Effector memory CD8-positive, alpha-beta T cell (primary cell): ENCODE measurements at places on chromosomes 2 and 18.

DNA sequence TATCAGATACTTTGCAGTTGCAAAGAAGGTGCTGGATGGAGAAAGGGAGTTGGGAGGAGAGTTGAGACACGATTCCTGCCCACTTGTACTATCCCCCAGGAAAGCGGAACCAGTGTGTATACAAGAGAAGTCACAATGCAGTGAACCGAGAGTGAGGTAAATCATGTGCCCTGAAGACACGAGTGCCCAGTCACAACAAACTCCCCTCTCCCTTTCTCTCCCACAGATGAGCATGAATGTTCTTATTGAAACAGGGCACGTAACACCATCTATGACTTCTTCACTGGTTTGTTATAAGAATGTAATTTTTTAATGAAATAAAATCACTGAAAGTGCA is 155.7 kb downstream of the IRS1 start:
- no peak overlapping the region for H3K4me3 ChIP-seq
- H3K27ac ChIP-seq, result no peak overlapping the region
- H3K27me3 ChIP-seq, result peaks cover 9% of the 10 kb centered on the region
- no peaks in the 10 kb centered on the region for H3K36me3 ChIP-seq
- H3K4me1 ChIP-seq, result no peaks in the 10 kb centered on the region
- DNase-seq, result no peak

DNA sequence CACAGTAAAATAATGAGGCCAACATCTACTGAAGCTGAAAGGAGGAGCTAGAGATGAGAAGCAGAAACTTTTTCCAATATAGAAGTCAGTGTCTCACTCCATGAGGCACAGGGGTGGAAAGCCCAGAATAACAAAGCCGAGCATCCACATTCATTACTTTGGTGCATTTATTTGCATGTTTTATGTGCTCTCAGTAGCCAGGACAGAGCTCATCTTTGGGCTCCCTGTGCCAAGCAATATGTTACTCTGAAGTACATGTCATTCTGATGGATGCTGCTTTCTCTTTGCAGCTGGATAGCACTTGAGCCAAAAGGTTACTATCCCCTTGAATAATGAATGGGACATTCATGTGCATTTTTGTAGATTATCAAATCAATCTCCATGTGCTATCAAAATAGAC is 338.6 kb upstream of the SOX11 start:
- DNase-seq, result no peak
- H3K4me3 ChIP-seq, result no peak overlapping the region
- no peaks in the 10 kb centered on the region for H3K4me1 ChIP-seq
- no peak overlapping the region for H3K27ac ChIP-seq

- peaks cover 28% of the 10 kb centered on the region for H3K27me3 ChIP-seq
- H3K4me3 ChIP-seq, result no peak overlapping the region
- H3K36me3 ChIP-seq, result no peaks in the 10 kb centered on the region
- no peak overlapping the region for H3K27ac ChIP-seq
Measured at GRCh38 chr18:9741793-9742523, 33.9 kb downstream of the RAB31 start.

- H3K27me3 ChIP-seq, result peaks cover 56% of the 10 kb centered on the region
- peaks cover 6% of the 10 kb centered on the region for H3K4me1 ChIP-seq
- peak overlapping the region; percentile 43 for H3K4me3 ChIP-seq
- H3K27ac ChIP-seq, result peak overlapping the region; percentile 32
- peak; percentile 24 for DNase-seq
Measured at GRCh38 chr18:47754311-47755101, 176.0 kb downstream of the SMAD2 start.

- no peaks in the 10 kb centered on the region for H3K36me3 ChIP-seq
- no peak overlapping the region for H3K4me3 ChIP-seq
- no peak for DNase-seq
- H3K4me1 ChIP-seq, result peaks cover 10% of the 10 kb centered on the region
- H3K27me3 ChIP-seq, result peaks cover 58% of the 10 kb centered on the region
Measured at GRCh38 chr18:31680831-31681568, 3.4 kb downstream of the B4GALT6 start.

DNA sequence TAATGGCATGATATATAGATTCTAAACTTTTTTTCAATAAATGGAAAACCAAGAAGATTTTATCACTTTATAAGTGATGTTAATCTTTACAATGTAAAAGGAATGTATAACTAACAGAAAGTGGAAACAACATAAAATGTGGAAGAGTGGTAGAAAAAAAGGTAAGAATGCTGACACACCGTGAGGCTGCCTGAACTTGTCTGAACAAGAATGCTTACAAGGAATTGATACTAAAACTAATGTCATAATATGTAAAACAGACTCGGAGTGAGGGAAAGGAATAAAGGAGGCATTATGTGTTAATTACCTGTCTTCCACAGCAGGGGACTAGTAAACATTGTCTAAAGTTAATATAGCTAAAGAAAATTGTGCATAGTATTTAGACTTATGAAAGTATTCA is 958.8 kb upstream of the TMEFF2 start:
- no peak for DNase-seq
- H3K27me3 ChIP-seq, result no peaks in the 10 kb centered on the region
- H3K4me1 ChIP-seq, result no peaks in the 10 kb centered on the region
- H3K27ac ChIP-seq, result no peak overlapping the region

DNA sequence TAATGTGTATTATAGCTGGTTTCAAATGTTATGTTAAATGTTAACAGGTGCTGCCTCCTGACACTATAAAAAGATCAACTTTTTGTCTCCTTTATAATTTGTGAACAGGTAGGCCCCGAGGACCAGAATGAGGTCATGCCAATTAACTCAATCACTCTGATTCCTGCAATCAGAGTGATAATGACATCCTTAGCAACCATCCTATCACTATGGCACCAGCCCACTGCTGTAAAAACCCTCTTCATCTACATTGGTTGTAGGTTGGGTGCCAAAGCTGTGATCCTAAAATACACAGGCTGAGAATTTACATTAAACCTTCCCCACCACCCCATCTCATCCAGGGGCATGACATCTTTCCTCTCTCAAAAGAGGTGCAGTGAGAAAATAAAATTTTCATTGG is 103.5 kb downstream of the CPO start:
- H3K27ac ChIP-seq, result no peak overlapping the region
- peaks cover 5% of the 10 kb centered on the region for H3K36me3 ChIP-seq
- no peak overlapping the region for H3K4me3 ChIP-seq
- H3K27me3 ChIP-seq, result peaks cover 17% of the 10 kb centered on the region
- H3K4me1 ChIP-seq, result peaks cover 3% of the 10 kb centered on the region

DNA sequence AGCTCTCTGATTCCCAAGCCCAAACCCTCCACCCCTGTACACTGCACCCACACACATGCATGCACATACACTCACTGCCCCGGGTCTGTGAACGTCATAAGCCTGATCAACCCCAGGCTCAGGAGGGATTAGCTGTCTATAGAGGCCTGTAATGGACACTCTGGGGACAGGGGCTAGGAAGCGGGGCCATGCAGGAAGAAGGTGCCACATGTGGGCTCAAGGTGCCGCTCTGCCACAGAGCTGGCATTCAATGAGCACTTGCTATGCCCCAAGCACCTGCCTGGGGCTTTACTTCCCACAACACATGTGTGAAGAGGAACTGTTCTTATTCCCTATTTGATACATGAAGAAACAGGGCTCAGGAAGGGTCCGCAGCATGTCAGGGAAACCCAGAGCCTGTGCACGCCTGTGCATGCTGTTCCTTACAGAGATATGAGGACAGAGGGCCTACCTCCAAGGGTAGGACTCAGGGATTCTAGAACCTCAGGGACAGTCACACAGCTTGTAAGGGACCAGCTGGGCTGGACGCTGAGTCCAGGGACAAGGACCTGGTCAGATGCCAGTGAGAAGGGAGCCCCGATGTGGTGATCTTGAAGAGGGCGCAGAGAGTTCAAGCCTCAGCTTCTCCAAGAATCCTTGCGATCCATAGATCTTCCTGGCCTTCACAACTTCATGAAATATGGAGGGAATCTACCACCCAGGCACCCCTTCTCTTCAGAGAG is 5.0 kb downstream of the BIN1 start:
- H3K27ac ChIP-seq, result no peak overlapping the region
- H3K36me3 ChIP-seq, result no peaks in the 10 kb centered on the region
- DNase-seq, result no peak

DNA sequence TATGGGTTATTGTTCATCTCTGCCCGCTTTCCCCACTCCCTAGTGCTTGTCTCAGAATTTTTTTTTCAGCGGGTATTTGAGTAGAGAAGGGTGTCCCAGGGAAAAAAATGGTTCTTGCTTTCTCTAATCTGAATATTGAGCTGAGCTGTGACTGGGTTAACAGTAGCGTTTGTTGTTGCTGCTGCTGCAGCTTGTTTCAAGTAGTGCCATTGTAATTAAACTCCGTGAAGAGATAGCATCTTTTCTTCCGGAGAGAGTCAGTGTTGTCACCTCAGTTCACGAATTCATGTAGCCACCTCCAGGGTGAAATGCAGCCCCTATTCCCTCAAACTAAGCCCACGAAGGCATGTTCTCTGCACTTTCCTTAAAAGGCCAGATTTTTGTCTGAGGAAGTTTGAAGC is 1.5 kb upstream of the AAK1 start:
- H3K36me3 ChIP-seq, result peaks cover 43% of the 10 kb centered on the region
- DNase-seq, result peak; percentile 24
- H3K27me3 ChIP-seq, result no peaks in the 10 kb centered on the region
- peak overlapping the region; percentile 92 for H3K4me3 ChIP-seq
- H3K27ac ChIP-seq, result peak overlapping the region; percentile 96

DNA sequence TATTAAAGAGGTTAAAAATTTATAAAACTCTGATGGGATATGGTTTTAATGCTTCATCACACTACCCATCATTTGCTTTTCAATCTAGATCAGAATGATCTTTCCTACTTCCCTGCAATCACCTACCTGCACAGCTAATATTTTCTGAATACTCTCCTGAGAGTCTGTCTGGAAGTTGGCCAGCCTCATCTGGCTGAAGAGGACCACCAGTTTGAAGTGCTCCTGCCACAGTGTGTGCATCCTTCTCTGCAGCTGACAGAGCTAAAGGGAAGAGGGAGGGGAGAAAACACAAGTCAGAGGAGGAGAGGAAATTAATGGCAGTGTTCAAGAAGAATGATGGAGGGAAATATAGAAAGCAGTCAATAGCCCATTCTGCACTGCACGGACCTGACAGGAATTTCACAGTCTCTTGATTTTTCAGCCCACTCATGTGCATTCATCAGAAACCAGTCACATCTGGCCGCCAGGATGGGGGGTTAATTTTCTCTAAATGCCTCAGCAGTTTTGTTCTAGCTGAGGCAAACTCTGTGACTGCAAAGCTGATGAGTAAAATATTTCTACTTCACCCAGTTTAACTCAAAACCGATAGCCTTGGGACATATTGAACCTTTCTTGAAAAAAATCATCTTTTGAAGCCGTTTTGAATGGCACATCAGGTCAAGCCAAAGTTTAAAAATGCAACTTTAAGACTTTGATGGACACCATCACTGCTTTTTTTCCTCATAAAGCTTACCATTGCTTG is 201.8 kb upstream of the KLHL14 start:
- H3K36me3 ChIP-seq, result no peaks in the 10 kb centered on the region
- H3K27ac ChIP-seq, result no peak overlapping the region
- H3K27me3 ChIP-seq, result no peaks in the 10 kb centered on the region
- no peak for DNase-seq
- no peaks in the 10 kb centered on the region for H3K4me1 ChIP-seq

DNA sequence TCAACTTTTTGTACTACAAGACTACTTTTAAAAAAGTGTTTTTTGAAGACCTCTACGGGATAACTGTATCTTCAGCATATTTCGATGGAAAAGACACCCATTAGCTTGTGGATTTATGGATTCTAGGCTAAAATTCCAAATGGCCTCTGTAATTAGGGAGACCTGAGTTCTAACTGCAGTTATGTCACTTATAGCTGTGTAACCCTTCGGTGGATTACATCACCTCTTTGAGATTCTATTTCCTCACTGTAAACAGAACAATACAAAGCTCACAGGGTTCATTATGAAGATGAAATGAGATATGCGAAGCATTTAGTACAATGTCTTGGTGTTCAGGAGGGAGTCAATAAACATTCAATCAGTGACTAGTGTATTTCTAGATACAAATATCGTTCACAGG is 24.2 kb downstream of the LMAN2L start:
- no peak overlapping the region for H3K27ac ChIP-seq
- H3K4me1 ChIP-seq, result no peaks in the 10 kb centered on the region
- no peak overlapping the region for H3K4me3 ChIP-seq
- H3K36me3 ChIP-seq, result peaks cover 6% of the 10 kb centered on the region
- DNase-seq, result no peak

DNA sequence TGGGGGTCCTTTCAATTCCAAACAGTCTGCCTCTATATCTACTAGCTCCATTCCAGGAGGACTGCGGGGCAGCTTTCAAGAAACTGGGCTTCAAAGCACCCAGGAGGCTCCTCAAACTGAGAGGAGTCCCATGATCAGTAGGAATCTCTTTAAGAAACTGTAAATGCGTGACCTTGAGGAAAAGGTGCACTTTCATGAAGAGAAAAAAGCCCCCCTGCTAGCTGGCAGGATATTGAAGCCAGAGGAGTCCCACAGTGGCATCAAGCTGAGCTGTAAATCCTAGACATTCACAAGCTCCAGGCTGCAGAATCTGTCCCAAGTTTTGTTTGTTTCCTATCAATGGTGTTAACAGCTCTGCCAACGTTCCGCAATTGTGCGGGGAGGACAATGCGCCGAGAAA is 790.1 kb downstream of the SLC4A3 start:
- no peaks in the 10 kb centered on the region for H3K4me1 ChIP-seq
- H3K27ac ChIP-seq, result no peak overlapping the region
- no peaks in the 10 kb centered on the region for H3K27me3 ChIP-seq
- no peak overlapping the region for H3K4me3 ChIP-seq
- H3K36me3 ChIP-seq, result no peaks in the 10 kb centered on the region

DNA sequence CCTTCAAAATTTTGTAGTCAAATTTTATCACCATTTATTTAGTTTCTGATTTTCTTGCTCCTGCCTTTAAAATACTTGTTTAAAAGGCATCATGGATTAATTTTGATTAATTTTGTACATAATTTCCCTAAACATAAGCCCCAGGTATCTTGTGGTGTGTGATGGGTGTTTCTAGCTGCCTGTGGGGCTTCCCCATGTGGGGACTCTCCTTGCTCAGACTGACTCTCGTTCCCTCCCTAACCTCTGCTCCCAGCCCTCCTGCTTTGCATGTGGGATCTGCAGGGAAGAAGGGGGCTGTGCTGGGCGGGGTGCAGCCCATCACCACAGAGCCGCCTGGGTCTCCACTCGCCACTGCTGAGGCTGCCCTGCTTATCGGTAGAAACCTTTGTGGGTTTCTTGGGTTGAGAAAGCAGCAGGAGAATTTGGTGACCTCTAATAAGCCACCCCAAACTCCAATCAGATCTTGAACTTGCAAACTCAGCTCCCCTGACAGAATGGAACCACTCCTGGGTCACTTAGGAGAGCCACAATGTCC is 72.5 kb downstream of the MRPS9 start:
- no peak overlapping the region for H3K4me3 ChIP-seq
- no peaks in the 10 kb centered on the region for H3K27me3 ChIP-seq
- H3K27ac ChIP-seq, result no peak overlapping the region
- H3K36me3 ChIP-seq, result no peaks in the 10 kb centered on the region

DNA sequence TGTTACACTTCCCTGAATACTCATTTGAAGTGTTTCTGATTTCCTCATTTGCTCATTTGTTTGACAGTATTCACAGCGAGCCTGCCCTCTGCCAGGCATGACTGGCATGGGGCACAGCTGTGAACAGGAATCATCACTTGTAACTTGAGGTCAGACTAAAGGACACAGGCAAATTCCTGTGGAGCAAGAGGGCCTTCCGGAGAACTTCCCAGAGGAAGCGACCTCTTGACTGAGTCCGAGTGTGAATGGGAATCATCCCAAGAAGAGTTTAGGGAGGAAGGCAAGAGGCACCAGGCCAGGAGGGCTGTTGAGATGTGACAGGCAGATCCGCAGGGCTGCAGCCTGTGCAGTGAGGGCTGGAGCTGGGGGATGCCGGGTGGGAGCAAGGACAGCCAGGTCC is 45.4 kb downstream of the LIMS1 start:
- H3K4me3 ChIP-seq, result no peak overlapping the region
- H3K4me1 ChIP-seq, result peaks cover 26% of the 10 kb centered on the region
- H3K36me3 ChIP-seq, result peaks cover 5% of the 10 kb centered on the region
- no peak overlapping the region for H3K27ac ChIP-seq
